Activated naive CD8-positive, alpha-beta T cell treated with anti-CD3 and anti-CD28 coated beads for 36 hours (primary cell): ENCODE measurements at places on chromosomes 6 and 20.

GRCh38 chr6:161575523-161576254 lies 301.8 kb upstream of the AGPAT4 start:
- DNase-seq = no peak

DNA sequence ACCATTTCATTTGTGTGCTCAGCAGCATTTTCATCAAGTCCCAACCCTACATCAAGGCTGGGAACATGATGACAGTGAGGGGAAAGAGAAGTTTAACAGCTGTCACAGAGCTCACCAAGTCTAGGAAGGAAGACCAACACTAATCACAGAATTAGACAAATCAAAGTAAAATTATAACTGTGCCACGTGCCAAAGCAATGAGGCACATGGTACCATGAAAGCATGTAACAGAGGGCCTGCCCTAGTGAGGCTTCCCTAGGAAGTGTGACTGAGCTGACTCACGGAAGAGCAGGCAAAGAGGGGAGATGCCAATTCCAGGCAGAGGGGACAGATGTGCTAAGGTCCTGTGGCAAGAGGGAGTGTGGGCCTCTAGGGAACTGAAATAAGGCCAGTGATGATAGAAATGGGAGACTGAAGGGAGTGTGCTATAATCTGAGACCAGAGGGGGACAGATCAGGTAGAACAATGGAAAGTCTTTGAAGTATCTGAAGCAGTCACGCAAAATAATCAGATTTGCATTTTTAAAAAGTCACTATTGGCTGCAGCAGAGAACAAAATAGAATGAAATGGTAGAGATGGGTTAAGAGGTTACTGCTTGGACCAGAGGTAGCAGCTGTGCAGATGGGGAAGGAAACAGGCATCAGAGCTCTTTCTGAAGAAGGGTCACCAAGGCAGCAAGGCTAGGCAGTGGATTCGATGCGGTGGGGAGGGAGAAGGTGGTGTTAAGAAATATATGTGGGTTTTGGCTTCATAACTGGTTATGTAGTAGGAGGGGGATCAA lies 86.8 kb downstream of the GPR6 start:
- DNase-seq = no peak

- DNase-seq = no peak
Observed at GRCh38 chr6:110408901-110409300, 6.5 kb downstream of the DDO start.

GRCh38 chr6:141653590-141653989 lies 479.1 kb upstream of the GJE1 start:
- no peak for DNase-seq

DNA sequence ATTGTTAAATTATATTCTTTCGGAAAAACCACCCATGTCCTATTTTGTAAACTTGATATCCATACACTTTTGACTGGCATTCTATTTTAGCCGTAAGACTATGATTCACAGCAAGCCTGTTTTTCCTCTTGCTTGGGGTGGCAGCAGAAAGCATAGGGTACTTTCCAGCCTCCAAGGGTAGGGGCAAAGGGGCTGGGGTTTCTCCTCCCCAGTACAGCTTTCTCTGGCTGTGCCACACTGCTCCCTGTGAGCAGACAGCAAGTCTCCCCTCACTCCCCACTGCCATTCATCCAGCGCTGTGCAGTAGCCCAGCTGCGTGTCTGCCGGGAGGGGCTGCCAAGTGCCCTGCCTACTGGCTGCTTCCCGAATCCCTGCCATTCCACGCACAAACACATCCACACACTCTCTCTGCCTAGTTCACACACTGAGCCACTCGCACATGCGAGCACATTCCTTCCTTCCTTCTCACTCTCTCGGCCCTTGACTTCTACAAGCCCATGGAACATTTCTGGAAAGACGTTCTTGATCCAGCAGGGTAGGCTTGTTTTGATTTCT lies 2.1 kb upstream of the ESR1 start:
- no peak for DNase-seq

DNA sequence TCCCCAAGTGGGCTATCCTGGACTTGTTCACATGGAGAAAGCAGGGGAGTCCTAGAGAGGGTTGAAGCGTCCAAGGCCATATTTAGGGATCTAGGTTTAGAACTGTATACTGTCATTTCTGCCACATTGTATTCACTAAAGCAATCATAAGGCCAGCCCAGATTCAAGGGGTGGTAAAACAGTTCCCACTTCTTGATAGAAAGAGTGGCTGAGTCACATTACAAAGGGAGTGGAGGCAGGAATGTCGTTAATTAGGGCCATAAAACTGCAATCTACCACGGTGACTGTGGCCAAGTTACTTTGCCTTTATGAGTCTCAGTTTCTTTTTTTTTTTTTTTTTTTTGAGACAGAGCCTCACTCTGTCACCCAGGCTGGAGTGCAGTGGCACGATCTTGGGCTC lies 7.4 kb upstream of the UBR2 start:
- DNase-seq = no peak
